ENCODE measurements at places on chromosomes 11 and 22.

- no peak for DNase-seq
These were observed 54.4 kb upstream of the GRK2 start for GRCh38 chr11:67211656-67212436.

DNA sequence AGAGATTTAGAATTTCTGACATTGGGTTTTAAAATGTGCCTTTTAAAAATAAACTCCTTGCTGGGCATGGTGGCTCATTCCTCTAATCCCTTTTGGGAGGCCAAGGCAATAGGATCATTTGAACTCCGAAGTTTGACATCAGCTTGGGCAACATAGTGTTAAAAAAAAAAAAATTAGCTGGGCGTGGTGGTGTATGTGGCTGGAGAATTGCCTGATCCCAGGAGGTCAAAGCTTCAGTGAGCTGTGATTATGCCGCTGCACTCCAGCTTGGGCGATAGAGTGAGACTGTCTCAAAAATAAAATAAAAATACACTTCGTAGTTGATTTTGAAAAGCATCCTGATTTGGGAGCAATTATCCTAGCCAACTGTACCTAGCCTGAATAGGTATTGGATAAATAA is 3.4 kb upstream of the APLP2 start:
- DNase-seq: no peak

DNA sequence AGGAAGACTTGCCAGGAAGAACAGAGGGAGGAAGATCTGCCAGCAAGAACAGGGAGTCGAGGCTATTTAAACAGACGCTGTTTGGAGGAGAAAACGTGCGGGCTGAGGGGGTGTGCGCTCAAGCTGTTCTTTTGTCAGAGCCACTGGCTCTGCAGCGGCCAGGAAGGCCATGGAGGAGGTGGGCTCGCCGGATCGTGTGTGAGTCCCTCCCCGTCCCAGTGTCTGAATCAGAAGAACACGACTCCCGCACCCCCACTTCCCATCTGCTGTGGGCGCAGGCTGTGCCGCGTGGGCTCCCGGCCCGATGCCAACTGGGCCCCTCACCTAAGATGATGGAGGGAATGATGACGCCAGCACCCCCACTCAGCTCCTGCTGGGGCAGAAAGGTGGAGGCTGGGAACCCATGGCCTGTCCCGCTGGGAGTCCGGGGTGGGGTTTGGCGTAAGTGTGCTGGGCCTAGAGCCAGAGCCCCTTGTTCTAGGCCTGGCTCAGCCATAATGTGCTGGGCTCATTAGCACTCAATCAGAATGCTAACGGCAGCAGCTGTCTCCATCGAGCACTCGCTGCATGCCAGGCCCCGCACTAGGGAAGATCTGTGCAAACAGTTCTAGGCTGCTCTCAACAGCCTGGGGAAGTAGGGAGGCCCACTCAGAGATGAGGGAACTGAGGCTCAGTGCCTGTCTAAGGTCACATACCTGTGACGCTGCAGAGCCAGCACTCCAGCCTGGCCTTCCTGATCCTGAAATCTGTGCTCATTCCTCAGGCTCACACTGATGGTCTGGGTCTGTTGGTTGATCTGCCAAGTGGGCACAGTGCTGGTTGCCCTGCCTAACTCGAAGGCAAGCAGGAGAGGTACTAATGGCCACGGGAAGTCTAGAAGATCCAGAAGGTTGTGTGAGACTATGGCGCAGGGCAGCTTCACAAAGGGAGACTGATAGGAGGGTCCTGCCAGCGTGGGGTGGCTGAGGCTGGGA is 11.5 kb downstream of the NPTXR start:
- no peak for DNase-seq

DNA sequence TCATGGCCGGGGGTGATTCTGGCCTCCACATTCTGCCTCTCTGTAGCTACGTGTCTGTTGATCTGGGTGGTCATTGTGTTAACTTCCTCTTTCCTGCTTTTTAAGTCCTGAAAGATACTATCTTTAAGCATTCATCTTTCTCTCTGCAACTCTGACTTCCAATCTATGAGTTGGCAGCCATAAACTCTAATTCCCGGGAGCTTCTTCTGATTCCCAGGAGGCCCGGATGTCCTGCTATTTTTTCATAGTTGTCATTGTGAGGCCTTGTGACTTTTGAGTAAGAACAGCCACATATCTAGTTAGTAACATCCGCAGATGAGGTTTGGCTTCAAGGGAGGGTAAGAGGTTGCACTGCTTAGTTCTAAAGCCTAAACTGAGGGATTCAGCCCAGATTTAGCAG is 107.8 kb downstream of the SYN3 start:
- DNase-seq: no peak

DNA sequence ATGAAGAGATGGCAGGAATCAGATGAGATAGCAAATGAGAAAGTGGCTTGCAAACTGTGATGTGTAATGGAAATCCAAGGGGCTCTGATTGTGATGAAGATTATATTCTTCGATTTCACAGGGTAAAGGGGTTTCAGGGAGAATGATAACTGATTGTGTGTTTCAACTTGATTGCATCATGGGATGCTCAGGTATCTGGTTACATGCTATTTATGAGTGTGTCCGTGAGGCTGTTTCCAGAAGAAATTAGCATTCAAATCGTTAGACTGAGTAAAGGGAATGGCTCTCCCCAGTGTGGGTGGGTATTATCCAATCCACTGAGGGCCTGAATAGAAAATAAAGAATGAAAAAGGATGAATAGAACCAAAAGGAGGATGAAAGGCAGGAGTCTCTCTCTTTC is 278.7 kb upstream of the LARGE1 start:
- no peak for DNase-seq

DNA sequence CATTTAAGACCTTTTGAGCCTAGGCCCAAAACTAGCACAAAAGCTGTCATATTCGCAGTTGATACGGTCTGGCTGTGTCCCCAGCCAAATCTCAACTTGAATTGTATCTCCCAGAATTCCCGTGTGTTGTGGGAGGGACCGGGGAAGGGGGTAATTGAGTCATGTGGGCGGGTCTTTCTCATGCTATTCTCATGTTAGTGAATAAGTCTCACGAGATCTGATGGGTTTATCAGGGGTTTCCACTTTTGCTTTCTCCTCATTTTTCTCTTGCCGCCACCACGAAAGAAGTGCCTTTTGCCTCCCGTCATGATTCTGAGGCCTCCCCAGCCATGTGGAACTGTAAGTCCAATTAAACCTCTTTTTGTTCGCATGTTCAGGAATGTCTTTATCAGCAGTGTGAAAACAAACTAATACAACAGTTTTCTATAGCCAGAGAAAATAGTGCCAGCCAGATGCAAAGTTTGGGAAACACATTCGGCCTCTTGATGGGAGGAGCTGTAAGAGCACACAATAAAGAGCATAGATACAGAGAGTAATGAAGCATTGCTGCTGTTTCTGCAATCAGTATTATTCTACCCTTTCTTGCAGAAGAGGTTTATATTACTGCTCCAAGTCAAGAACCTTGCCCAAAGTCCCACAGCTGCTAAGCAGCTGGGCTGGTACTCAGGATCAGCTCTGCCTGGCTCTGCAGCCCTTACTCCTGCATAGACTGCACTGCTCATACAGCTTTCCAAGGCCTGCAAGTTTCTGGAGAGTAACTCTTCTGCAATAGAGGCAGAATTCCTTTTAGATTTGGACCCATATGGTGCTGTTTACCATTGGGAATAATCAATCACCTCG is 2.0 kb upstream of the ZNF195 start:
- no peak for DNase-seq

DNA sequence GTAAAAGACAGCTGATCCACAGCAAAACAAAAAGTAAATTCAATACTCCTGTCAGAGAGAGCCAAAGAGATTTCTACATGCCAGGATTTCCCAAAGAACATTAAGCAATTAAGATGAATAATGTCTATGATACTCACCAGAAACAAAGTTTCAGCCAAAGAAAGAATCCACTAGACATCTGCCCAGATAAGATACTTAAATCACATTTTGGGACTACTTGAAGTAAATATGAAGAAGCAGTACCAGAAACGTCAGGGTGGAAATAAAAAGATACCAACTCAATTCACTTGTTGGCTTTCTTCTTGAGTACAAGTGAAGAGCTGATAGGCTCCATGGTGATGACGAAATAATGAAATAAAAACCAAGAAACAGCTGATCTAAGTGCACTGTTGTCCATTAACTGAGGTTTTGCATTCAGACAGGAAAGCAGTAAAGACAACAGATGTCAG is 31.6 kb upstream of the ARHGAP32 start:
- DNase-seq: no peak

DNA sequence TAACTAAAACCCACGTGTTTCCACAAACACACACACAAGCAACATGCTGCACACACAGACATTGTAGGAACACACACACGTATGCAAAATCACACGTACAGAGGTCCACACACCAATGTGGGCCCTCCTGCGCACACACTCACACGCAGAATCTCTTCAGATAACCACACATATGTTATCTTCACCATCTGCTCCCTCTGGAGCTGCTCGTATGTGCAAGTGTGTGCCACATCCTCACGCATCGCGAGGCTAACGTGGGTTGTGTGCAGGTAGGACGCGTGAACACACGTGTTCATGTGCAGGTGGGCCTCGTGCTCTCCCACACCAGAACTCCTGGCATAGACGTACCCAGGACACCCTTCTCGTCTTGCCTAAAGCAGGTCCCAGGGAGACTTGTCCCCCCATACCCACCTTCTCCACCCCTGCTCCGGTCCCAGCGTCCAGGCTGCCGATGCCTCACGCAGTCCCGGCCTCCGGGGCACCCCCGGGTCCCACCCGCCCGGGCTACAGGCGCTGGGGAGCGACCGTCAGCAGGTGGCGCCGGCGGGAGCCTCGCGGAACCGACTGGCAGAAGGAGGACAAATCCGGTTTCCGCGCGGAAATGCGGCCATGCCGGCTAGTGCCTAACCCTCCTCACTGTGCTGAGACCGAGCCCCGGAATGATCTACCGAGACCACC is 10.3 kb upstream of the IGSF9B start:
- DNase-seq: no peak

DNA sequence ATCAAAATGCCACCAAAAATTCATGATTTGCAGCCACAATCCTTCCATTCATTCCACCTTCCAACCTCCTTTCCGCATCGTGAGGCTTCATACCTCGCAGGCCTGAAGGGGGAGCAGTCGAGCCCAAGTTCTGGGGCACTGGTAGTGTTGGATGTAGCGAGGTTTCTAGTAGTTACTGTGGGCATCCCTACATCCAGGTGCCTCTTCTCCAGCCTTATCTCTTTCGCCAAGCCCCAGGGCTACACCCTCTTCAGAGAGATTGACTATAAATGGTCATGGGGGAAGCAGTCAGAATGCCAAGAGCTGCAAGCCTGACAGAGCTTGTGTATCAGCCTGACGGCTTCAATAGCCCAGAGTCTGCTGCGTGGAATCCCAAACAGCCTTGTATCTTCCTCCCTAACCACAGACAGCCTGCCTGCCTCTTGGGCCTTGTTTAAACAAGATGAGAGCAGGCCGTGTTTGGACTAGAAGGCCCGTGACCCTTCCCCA is 28.9 kb downstream of the CLMP start:
- no peak for DNase-seq

DNA sequence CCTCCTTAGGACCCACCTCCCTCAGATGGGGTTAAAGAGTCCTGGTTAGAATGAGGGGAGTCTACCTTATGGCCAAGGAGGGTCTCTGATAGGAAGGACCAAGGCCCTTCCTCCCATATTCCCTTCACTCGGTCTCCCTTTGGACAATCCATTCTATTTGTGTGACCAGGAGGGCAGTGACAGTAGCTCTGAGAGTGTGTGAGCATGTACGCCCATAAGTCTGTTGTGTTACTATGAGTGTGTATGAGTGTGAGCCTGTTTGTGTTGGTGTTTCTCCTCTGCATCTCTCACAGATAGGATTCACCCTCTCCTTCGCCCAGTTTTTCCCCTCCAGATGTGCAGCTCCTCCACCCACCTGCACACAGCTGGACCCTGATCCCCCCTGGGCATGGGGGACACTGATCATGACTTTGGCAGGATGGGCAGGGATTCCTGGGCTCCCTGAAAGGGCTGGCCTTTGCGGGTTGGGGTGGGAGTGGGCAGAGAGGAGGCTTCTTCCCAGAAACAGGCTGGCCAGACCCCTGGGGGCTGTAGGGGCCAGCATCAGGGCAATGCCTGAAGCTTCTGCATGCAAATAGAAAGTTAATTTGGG is 14.5 kb downstream of the PHLDB1 start:
- no peak for DNase-seq

DNA sequence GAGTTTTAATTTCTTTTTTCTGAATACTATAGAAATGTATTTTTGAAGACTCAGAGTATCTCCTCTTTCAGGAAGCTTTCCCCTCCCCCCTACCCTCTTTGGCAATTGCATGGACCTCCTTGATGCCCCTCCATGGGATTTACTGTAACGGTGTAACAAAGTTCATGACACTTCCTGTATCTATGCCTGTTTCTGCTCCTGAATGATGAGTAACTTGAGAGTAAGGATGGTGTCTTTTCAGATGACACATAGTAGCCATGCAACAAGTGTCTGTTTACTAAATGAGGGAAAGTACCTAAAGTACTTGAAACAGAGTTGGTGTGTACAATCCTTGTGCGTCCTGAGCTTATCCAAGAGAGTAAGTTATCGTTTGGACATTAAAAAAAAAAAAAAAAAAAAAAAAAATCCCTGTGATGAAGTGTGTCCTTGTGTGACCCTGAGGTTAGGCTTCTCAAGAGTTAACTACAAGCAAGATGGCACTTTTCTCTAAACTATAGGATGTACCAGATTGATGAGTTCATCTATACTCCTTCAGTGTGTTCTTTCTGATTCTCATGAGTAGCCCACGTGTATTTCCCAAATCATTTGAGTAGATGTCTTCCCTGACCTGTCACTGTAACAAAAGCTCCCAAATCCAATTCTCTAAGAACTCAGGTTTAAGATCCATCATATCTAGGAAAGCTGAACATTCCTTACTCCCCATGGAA is 7.4 kb downstream of the ETS1 start:
- no peak for DNase-seq

GRCh38 chr22:29320546-29320945 is 5.0 kb upstream of the RASL10A start:
- DNase-seq: no peak

- DNase-seq: no peak
These were observed 32.0 kb downstream of the APLP2 start for GRCh38 chr11:130101661-130102060.

DNA sequence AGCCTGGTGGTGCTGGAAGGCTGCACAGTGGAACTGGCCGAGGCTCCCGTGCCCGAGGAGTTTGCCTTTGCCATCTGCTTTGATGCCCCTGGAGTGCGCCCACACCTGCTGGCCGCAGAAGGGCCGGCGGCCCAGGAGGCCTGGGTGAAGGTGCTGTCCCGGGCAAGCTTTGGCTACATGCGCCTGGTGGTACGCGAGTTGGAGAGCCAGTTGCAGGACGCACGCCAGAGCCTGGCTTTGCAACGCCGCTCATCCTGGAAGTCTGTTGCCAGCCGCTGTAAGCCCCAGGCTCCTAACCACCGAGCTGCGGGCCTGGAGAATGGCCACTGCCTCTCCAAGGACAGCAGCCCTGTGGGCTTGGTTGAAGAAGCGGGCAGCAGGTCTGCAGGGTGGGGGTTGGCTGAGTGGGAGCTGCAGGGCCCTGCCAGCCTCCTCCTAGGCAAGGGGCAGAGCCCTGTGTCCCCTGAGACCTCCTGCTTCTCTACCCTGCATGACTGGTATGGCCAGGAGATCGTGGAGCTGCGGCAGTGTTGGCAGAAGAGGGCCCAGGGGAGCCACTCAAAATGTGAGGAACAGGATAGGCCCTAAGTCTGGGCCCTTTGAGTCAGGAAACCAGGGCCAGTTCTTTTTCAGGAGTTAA is 1.9 kb upstream of the SMDT1 start:
- no peak for DNase-seq

- no peak for DNase-seq
These were observed 18.9 kb upstream of the TMEM123 start for GRCh38 chr11:102471474-102471873.

- no peak for DNase-seq
These were observed 9.7 kb upstream of the SOX10 start for GRCh38 chr22:37994049-37994448.

- no peak for DNase-seq
These were observed 12.3 kb downstream of the RELT start for GRCh38 chr11:73388265-73389133.
